Germinal center (tissue), 1 donor: ENCODE measurements at places on chromosomes 13 and 19.

- no peak for DNase-seq
Measured at GRCh38 chr19:39347332-39348164, 5.3 kb downstream of the SAMD4B start.

DNA sequence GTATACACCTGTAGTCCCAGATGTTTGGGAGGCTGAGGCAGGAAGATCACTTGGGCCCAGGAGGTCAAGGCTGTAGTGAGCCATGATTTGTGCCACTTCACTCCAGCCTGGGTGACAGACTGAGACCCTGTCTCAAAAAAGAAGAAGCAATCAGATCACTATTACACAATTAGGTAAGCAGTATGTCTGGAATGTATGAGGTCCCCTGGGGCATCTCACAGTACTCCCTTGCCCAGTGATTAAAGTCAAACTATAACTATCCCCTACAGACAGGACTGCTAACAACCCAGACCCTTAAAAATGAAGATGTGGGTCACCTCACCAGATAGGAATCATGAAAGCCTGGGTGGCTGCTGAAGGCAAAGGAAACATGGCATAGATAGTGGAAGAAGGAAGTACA, 9.4 kb upstream of the PAN3 start:
- DNase-seq: no peak

- DNase-seq: no peak
Measured at GRCh38 chr13:27627380-27627779, 5.7 kb downstream of the POLR1D start.

GRCh38 chr13:50401049-50401505, 385.8 kb downstream of the KCNRG start:
- no peak for DNase-seq

DNA sequence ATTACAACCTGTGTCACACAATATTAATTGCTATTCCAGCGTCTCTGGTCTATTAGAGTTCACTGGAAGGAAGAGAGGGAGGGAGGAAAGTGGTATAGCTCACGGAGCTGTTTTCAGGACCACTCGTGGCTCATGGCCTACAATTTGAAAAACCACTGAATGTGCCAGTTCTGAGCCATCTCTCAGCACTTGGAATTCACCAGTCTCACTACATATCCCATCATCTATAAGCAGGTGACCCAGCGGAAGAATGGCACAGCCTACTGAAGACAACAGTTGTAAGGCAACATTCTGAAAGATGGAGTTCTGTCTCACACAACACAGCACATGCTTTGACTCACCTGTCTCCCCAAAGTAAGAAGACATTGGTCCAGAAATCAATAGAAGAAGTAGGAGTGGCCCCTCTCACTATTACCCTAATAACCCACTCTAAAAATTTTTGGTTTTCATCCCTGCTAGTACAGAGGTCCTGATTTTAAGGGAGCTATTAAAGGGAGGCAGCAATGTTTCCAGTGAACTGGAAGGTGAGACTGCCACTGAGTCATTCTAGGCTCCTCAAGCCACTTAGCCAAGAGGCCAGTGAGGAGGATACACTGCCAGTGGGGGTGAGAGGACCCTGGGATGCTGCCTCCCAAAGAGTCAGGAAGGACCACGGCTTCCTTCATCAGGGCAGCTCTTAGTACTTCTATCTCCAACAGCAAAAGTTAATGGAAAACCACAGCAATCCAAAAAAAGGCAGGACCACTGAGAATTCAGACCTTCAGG, 50.0 kb upstream of the DOCK9 start:
- no peak for DNase-seq

GRCh38 chr19:32287811-32288227, 57.6 kb upstream of the ZNF507 start:
- DNase-seq: no peak

DNA sequence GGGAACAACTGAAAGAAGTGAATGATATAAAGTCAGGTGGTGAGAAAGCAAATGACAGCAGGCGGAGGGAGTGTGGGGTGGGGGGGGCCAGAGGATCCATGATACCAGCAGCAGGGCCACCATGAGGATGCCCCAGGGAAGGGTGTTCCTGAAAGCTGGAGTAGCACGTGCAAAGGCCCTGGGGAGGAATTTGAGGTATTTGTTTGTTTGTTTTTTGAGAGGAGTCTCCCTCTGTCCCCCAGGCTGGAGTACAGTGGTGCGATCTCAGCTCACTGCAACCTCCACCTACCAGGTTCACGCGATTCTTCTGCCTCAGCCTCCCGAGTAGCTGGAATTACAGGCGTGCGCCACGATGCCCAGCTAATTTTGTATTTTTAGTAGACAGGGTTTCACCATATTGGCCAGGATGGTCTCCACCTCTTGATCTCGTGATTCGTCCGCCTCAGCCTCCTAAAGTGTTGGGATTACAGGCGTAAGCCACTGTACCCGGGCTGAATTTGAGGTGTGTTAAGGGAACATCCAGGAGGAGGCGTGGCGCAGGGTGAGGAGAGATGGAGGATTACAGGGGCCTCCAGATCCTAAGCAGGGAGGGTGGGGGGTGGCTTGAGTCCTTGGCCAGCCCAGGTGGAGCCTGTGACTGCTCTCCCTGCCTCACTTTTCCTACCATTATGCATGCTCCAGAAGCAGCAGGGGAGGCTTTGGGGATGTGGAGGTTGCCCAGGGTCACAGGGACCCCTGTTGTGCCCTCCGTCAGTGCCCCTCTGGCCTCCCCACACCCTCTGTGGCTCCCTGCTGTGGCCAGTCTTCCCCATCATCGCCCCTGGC, 12.4 kb upstream of the JUND start:
- no peak for DNase-seq

DNA sequence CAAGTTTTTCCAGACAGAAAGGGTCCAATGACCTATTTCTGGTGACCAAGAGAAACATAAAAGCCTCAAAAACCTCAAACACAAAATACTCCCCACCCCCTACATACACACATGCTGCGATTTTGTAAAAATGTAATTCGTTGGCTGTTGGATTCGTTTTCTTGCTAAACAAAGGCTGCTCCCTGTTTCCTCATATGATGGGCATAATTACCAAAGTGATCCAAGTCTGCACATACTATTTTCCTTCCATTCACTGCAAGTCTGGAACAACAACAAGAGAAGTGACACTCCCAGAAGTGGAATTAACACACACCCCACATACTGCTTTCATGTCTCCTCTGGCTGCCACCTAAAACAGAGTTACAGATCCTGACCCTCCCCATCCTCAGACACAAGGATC, 131.9 kb downstream of the RAP2A start:
- no peak for DNase-seq

DNA sequence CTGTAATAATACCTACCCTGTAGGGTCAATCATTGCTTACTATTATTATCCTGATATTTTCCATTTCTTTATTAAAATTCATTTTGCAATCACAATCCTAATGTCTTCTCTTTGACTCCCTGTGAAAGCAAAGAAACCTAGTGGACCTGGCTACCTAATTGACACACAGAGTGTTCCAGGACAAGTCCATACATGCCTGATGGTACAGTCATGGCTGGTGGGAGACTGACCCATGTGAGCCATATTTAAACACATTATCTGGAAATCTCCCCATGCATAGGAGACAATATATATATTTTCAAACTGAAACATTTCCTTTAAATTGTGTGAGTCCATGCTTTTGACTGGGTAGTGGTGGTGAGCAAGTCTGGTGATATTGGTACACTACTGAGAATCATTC, 230.6 kb upstream of the DACH1 start:
- no peak for DNase-seq

- no peak for DNase-seq
Measured at GRCh38 chr19:57096685-57097361, 23.0 kb upstream of the USP29 start.

DNA sequence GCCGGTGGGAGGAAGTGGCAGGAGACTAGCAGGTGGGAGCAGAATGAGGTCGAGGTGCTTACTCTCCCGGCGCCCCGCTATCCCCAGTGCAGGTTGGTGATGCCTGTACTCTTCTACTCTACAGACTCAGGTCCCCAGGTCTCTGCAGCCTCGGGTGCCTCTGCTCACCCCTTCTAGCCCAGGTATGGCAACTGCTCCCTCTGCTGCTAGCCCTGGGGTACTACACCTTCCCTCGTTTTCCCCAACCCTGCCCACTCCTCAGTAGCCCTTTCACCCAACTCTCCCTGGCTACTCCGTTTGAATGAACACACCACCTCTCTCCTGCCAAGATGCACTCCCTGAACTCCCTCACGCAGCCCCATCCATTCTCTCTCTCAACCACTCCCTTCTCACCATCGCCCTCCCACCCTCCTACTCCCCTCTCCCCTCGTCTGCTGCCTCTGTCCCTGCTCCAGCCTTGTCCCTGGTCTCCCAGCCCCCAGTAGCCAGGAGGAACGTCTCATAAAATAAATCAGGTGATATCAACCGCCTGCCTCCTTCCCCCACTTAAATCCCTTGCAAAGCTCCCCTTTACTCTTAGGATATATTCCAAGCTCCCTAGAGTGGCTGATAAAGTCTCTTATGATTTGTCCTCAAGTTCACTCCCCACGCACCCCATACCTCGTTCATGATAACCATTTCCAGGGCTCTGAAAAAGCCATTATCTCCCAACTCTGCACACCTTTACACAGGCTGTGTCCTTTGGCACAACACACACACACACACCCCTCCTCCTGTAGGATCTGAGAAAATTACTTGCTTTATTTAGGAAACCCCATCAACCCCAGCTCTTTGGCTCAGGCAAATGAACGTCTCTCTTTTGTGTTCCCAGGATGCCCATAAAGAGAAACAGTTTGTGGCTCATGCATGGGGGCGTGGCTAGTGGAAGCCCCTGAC, 8.2 kb upstream of the MEIS3 start:
- peak; percentile 82 for DNase-seq

- no peak for DNase-seq
Measured at GRCh38 chr13:106888148-106888547, 320.2 kb upstream of the ARGLU1 start.

DNA sequence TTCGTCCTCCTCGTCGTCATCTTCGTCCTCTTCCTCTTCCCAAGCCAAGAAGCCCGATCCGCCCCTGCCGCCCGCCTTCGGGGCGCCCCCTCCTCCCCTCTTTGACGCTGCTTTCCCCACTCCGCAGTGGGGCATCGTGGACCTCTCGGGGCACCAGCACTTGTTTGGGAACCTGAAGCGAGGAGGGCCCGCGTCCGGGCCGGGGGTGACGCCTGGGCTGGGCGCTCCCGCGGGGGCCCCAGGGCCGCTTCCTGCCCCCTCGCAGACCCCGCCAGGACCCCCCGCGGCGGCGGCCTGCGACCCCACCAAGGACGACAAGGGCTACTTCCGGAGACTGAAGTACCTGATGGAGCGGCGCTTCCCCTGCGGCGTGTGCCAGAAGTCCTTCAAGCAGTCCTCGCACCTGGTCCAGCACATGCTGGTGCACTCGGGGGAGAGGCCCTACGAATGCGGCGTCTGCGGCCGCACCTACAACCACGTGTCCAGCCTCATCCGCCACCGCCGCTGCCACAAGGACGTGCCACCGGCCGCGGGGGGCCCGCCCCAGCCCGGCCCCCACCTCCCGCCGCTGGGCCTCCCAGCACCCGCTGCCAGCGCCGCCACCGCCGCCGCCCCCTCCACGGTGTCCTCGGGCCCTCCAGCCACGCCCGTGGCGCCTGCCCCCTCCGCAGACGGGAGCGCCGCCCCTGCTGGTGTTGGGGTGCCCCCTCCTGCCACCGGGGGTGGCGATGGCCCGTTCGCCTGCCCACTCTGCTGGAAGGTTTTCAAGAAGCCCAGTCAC, 8.7 kb downstream of the ZNF865 start:
- DNase-seq: no peak

DNA sequence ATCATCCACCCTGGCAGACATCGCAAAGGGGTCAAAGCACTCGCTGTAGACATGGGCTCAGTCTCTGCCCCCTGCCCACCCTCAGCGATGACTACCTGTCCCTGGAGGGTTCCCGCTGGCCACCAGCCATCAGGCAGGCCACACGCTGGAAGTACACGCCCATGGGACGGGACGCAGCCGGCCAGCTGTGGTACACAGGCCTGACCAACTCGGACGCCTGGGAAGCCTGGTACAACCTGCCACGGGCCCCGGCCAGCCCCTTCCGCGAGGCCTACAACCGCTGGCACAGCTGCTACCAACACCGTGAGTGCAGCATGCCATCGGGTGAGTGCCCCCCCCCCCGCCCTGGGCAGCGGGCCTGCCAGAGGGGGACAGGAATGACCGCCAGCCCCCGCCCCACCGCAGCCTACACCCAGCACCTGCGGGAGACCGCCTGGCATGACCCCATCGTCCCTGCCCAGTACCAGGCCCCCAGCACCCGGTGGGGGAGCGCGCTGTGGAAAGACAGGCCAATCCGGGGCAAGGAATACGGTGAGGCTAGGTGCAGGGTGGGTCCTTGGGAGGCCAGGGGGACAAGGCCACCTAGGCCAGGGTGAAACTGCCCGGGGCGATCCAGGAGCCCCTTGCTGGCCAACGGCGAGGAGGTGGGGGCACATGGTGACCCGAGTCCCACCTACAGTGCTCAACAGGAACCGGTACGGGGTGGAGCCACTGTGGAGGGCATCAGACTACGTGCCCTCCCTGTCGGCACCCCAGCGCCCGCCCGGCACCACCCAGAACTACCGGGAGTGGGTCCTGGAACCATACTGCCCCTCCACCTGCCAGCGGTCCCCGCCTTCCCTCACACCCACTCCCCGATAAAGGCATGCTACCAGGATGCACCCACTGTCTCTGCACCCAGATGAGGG, 4.4 kb downstream of the TEKTIP1 start:
- no peak for DNase-seq

DNA sequence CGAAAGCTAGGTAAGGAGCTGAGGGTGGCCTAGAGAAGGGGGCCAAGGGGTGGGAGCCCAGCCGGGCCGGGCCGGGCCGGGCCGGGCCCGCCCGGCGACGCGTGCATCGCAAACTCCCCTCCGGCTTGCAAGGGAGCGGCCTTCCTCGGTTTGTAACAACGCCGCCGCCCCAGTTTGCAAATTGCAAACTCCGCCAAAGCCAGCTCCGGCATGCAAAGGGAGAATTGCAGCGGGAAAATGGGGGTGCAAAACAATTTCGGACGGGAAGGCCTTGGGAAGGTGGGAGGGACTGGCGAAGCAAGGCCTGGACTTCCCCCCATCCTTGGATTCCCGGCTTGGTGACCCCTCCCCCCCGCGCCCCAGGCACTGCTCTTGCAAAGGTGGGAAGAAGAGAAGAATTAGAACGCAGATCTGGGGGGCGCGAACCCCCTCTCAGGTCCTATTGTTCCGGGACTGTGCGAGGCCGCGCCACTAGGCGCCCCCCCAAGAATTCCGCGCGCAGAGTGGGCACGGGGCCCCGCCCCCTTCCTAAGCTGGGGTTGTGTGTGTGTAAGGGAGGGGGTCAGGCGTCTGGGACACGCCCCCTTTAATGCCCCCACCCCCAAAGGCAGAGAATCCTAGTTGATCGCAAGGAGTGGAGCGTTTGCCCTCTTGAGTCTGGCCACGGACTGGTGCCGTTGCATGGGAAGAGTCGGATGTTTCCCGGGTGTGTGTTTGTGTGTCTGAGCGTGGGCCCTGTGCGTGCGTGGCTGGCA, 926 bp downstream of the PRR12 start:
- DNase-seq: peak; percentile 62

GRCh38 chr13:53015971-53016370, 12.6 kb upstream of the OLFM4 start:
- no peak for DNase-seq
